Stimulated activated CD4-positive, alpha-beta T cell treated with anti-CD3 and anti-CD28 coated beads, Interleukin-4, amount 100 ng/mL, for 4 hours (primary cell): ENCODE measurements at places on chromosomes 12 and 14.
A peak's percentile ranks its signal among the peaks of the same experiment; 100 is the strongest.

DNA sequence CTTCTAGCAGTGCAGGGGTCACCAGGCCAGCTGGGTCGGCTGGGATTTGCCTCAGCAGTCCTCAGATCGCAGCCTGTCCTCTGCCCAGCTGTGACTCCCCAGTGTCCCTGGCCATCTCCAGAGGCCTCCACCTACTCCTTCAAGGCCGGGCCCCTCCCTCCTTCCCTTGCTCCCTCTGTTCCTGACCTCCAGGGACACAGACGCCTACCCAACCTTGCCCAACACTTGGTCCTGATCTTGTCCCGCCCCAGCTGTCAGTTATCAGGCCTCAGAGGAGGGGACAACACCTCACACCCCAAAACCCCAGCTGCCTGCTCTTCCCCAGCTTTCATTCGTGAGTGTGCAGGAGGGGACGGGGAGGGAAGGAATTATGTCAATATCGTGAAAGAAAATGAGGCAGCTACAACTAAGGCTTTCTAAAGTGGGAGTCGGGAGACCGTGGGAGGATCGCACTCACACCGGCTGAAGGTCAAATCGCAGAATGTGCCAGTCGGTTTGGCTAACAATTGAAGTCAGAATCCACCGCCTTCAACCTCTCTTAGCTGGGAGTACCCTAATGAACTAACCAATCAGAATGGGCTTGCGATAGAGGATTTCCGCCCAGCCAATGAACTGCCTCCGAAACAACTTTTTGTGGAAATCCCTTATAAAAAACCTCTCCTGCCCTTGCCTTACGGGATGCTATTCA, 9.4 kb upstream of the PLBD2 start:
- no peak for DNase-seq

- DNase-seq = no peak
Observed at GRCh38 chr12:47714826-47715386, 9.1 kb upstream of the RPAP3 start.

- no peak for DNase-seq
Observed at GRCh38 chr14:56805992-56806727, 4.1 kb downstream of the OTX2 start.

- no peak for DNase-seq
Observed at GRCh38 chr14:104647467-104648043, 41.9 kb upstream of the INF2 start.

- no peak for DNase-seq
Observed at GRCh38 chr14:90495357-90496276, 98.8 kb downstream of the CALM1 start.

DNA sequence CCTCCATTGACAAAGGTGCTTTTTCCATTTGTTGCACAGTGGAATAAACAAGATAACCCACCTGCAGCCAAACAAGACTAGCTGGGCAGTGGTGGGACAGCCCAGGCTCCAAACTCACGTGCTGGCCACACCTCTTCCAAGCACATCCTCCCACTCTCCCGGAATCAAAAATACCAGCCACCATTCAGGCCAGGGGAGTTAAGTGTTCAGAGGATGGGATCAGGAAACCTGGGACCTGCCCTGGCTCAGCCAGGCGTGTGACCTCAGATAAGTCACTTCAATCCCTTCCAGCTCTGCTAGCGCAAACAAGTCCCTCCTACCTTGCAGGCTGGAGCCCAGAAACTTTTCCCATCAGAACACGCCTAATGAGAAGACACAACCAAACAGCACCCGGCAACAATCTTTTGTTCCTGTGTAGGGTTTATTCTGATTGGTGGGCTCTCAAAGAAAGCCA, 43.3 kb downstream of the ACTN1 start:
- no peak for DNase-seq

GRCh38 chr14:41280745-41281144, 325.9 kb upstream of the LRFN5 start:
- DNase-seq = no peak

GRCh38 chr14:29016050-29016900, 249.7 kb downstream of the FOXG1 start:
- DNase-seq = no peak

DNA sequence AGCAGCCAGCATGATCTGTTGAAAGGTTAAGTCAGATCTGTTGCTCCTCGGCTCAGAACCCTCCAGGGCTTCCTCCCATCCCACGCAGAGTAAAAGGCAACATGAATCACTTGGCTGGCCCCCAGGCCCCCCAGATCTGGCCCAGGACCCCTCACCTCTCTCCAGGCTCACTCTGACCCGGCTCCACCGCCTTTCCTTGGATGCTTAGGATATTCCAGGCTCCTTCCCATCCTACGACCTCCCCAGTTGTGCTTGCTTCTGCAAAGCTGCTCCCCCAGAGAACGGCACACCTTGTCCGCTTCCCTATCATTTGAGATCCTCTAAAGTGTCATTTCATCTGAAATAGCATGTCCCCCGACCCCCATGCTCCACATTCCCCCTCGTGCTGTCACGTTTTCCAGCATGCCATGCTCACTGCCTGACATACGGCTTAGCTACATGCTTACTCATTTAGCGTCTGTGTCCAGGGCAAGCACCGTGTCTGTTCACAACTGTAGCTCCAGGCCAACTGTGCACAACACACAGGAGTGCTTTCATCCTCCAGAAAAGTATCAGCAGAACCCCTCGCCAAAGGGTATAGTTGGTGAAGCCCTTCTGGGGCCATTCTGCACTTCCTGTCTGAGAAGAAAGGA, 33.6 kb upstream of the BDKRB2 start:
- DNase-seq = no peak

GRCh38 chr12:6945613-6946012, 1.8 kb downstream of the C12orf57 start:
- DNase-seq = no peak

- no peak for DNase-seq
Observed at GRCh38 chr14:88910386-88910785, 85.9 kb downstream of the TTC8 start.

- DNase-seq = no peak
Observed at GRCh38 chr14:35286707-35287106, 5.5 kb upstream of the PSMA6 start.

DNA sequence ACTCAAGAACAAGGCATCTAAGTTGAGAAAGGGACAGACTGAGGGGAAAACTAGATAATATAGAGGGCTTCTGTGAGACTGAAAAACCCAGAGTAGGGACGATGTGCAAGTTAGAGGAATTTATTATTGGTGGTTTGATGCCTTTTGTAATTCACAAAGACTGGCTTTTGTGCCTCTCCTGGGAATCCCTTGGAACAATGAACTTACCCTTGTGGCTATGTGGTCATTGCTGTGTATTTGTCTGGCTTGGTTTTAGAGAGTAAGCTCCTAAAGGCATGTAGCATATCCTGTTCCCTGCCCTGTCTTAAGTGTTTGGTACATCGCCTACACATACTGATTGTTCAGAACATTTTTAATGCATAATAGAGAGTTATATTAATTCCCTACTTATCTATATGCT, 26.6 kb downstream of the DCN start:
- no peak for DNase-seq

DNA sequence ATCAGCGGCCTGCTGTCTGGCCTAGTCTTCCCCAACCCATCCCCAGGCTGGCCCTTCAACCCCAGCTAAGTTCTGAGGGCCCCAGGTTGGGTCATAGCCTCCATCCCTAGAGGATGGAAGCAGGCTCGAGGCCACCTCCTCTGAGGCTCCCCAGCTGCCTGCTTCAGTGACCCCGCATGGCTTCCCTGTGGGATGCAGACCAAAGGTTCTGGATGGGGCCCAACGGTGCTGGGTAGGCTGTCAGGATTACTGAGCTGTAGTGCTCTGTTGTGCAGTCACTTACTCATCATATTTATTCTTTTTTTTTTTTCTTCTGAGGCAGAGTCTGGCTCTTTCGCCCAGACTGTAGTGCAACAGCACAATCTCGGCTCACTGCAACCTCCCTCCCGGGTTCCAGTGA, 92.0 kb downstream of the IRF2BPL start:
- no peak for DNase-seq

DNA sequence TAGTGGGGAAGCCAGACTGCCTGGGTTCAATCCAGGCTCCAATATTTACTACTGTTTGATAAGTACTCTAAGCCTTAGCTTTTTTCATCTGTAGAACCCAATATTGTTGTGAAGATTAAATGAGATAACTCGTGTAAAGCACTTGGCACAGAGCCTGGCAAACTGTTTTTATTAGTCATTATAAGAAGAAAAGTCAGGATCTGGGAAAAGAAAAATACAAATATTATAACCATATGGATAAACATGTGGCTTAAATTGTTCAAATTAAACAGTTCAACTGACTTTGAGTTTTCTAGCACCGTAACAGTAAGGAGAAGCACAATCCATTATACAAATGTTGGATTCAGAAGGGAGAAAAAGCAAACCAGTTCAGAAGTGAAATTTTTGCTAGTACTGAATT, 22.0 kb upstream of the CDK17 start:
- DNase-seq = no peak

DNA sequence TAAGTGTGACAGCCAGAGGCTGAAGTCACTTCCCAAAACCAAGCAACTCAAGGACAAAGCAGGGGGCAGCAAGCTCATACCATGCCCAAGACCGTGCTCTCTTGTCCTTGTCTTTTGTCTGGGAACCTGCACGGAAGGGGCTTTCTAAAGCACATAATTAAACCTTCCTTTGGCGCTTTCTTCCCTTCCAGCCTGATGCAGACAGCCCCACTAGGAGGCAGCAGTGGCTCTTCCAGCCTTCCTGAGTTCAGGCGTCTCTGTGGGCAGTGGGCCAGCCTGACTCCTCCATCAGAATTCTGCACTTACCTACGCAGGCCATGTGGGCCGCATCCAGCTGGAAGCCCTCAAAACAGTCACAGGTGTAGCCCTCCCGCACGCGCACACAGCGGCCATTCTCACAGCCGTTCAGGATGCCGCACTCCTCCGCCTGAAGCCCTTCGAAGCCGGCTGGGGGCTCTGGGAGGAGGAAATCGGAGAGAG, 7.6 kb downstream of the ISCA2 start:
- DNase-seq = no peak

DNA sequence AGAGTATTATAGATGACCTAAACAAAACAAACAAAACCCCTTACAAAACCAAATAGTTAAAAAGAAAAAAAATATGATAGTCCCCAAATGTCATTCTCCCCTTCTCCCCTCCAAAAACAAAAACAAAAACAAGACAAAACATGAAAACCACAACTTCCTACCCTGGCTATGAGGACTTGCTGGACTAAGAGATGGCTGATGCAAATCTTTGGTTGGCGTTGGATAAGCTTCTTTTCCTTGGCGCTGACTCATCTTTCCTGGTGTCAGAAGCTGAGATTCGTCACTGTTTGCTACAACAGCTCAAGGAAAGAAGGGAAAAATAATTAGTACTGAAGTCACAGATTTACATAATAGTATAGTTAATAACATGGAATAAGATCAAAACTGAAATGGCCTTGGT, 102.5 kb upstream of the BBS10 start:
- no peak for DNase-seq

DNA sequence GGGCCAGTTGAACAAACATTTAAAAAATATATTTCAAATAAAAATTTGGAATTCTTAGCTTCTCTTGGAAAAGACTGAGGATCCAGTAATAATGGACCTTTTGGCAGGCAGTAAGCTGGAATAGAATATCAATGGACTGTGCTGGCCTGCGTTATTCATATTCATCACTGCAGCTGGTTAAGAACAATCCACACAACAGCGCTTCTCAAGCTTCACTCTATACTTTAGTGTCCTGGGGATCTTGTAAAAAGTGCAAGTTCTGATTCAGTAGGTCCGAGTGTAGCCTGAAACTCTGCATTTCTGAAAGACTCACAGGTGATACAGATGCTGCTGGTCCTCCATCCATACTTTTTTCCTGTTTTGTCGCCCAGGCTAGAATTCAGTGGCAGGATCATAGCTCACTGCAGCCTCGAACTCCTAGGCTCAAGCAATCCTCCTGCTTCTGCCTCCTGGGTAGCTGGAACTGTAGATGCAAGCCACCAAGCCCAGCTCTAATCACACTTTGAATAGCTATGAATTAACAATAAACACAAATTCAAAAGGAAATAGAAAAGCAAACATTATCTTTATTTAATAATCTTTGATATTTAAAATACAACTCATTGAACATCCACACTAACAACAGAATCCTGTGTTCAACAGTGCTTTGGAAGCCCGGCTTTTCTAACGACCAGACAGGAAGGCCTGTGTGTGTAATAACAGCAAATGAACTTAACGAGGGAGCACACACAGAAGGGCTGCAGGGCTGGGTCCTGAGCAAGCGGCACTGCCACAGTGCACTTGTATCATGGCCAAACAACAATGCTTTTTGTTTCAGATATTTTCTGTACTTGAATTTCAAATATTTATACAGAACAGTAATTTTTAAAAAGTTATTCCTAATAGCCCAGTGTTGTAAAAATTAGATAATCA, 18.4 kb upstream of the TRIP11 start:
- no peak for DNase-seq

- no peak for DNase-seq
Observed at GRCh38 chr12:68148261-68148951, 11.1 kb downstream of the IFNG start.

- no peak for DNase-seq
Observed at GRCh38 chr12:6821591-6822425, at the start of gene GPR162. TSS of gene GPR162 (plus strand) at chr12:6821821. CDS start at chr12:6823899, 2,078 bp downstream.

DNA sequence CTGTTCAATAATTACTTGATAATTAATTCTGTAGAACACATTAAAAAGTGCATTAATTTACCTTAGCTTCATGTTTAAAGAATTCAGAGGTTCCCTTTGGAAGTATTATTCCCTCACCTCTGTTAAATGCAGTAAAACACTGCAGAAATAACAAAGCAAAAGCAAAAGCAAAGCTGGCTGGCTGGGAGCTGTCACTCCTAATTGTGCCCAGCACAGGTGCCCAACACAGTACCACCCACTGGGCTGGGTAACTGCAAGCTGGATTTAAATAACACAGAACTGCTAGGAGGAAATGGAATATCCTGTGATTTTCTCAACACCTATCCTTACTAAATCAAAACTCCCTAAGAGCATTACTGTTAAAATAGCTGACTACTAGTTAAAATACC, 72.6 kb downstream of the SLC2A13 start:
- no peak for DNase-seq

DNA sequence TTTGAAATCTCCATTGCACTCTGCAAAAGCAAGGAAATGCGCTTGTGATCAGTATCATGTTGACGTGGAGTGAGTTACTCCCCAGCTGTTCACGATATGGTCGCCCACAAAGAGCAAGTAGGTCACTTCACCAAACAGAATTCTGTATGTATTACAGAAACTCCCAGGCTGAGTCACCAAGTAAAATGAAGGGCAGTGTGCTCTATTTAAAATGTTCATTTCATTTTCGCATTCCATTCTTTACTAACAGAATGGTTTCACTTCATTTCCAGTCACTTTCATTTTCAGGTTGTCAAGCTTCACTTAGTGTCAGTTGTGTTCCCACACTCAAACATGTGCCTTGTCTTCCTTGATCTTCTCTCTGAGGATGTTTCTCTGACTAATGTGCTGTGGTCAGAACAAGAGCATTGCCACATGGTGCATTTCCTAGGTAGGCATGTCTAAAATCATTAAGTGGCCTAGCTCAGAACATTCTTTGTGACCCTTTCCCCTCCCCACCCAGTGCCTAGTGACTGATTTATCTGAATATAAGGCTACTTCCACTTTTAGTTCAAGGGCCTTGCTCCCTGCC, 391.2 kb downstream of the RAD51B start:
- peak; percentile 16 for DNase-seq

GRCh38 chr12:51205350-51205749, 12.5 kb downstream of the POU6F1 start:
- no peak for DNase-seq
